ENCODE measurements at places on chromosomes 13 and 19. TPM values are rescaled to one million over a fixed set of nuclear protein-coding genes. Genes with fewer than 3 reads are reported as not detected.

Gene DLL3
- 2.2 TPM for total RNA-seq

Gene ZNF563
- 0.29 TPM for total RNA-seq

Gene POGLUT2
- 14.9 TPM for total RNA-seq

Gene CBLC
- total RNA-seq: not detected

Gene ADGRE3
- not detected for total RNA-seq

Gene ACER1
- total RNA-seq: not detected

Gene CACNA1A
- total RNA-seq: 0.08 TPM

Gene ZNF888
- total RNA-seq: 7.6 TPM

Gene OSCAR
- 2.2 TPM for total RNA-seq

Gene ZNF723
- total RNA-seq: 0.14 TPM

Gene STARD13
- total RNA-seq: 1.8 TPM

Gene SGTA
- total RNA-seq: 53.4 TPM

Gene C19orf38
- not detected for total RNA-seq

Gene ZFR2
- not detected for total RNA-seq

Gene FLT3LG
- total RNA-seq: 2.6 TPM

Gene PCDH9
- total RNA-seq: 5.6 TPM

- DNase-seq: peak; percentile 10
Observed at GRCh38 chr13:67390462-67391086, 160.4 kb upstream of the PCDH9 start.

DNA sequence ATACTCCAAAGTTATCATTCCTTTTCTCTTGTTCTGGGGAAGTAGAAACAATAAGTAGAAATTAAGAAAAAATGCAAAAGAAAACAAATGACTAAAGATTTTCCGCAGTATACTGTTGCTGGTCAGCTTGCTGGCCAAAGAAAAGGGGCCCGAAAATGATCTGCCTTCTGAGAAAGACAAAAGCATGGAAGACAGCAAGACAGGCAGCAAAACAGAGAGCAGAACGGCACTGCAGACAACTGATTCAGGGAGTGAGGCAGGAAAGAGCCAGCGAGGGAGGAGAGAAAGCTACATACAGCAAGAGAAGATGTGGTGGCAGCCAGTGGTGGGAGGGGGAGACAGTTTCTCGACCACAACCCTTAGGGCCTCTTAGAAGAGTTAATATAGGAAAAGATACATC is 5.3 kb upstream of the DOCK9 start:
- DNase-seq: no peak

- DNase-seq: no peak
Observed at GRCh38 chr19:51297406-51297805, 14.0 kb upstream of the IGLON5 start.

GRCh38 chr19:34500656-34501120 is 19.1 kb downstream of the WTIP start:
- no peak for DNase-seq

GRCh38 chr13:76363682-76364289 is 522.4 kb downstream of the KCTD12 start:
- no peak for DNase-seq

- no peak for DNase-seq
Observed at GRCh38 chr13:109668433-109669233, 117.8 kb downstream of the IRS2 start.

- DNase-seq: no peak
Observed at GRCh38 chr13:78121001-78121400, 202.4 kb upstream of the EDNRB start.

DNA sequence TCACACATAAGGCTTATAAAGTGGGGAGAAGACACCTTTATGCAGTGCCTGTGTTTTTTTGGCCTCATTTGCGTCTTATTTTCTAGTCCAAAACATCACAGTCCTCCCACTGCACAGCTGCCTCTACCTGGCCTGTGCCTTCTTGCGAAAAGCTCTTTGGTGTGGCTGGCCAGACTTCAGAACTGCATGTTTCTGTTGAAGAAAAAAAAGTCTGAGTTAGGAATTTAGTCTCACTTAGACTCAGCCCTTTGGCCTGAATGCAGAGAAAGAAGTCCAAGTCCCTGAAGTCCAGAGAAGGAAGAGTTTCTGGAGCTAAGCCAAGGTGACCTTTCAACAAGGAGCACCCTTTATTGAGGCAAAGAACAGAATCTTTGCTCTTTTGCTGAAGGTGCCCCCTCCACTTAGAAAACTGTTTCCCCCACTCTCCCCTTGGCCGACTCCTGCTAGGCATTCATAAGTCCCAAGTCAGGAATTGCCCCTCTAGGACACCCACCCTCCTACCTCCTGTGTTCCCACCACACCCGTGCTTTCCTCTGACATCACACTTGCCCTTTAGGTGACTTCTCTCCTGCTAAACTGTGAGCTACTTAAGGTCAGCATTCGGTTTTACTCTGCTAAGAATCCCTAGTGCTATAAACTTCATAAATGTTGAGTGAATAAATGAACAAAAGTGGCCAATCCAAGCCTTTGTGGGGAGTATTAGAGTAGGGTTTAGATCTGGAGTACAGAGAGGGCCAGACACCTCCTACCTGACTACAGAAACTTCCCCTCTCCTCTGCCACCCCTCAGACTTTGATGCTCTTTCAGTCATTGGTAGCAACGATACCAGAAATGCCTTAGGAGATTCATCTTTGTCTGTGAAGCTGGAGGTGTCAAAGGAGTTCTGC is 226.8 kb downstream of the LACC1 start:
- DNase-seq: no peak

GRCh38 chr19:50486823-50487515 is 10.3 kb upstream of the GARIN5A start:
- peak; percentile 58 for DNase-seq

DNA sequence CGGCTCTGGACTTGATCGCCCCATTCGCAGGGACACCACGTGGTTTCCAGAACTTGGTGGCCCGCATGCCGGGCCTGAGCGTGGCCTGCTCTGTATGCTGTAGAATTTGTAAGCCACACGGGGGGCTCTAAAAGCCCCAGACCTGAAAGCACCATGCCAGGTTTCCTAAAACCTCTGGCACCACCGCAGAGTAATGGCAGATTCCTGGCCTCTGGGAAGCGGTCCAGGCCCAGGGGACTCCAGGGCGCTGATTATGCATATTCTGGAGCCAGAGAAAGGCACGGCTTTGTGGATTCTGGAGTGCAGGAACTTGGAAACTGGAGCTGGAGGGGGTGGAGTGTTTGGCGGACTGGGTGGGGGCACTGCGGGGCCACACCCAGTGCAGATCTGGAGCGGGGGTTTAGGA is 3.7 kb downstream of the FTL start:
- no peak for DNase-seq

GRCh38 chr13:40508127-40508526 is 158.3 kb downstream of the FOXO1 start:
- DNase-seq: no peak

DNA sequence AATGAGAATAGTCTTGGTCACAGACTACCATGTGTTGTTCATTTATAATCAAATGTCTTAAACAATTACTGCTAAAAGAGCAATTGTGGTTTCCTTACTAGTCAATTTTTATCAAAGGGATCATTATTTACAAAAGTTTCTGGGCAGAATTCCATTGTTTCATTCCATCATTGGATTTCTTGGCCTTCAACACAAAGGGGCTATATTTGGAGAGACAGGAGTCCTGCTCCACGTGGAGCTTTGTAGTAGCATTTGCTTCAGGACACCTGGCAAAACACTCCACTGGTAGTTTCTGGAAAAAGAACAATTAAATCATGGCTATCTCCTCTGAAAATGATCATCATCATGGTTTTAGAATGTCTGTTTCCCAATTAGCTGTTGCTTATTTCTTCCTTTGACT is 22.3 kb upstream of the STARD13 start:
- DNase-seq: no peak

DNA sequence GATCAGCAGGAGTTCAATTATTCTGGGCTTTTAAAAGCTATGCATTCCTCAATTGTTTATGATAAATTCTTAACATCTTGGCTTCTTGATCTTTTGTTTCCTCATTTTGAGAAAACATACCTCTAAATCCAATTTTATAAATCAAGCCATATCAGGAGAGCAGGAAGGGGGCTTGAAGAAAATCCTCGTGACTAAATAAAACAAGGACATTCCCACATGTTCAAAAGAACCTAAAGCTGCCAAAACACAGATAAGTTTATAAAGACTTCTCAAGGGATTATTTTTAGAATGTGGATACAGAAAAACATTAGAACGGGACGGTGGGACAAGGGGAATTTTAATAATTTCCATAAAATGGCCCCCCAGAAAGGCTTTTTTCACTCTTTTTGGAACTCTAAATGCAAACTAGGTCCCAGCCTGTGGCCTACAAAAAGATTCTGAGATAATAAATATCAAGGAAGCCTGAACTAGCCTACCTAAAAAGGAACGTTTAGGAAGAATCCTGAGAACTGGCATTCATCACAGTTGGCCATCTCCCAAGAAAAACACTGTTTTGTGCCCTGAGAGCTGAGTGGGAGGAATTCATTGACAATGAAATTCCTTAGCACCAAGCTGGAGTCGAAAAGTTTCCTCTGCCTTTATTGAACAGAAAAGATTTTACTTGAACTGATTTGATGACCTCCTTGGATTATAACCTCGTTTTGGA is 30.1 kb downstream of the ZAR1L start:
- peak; percentile 57 for DNase-seq

DNA sequence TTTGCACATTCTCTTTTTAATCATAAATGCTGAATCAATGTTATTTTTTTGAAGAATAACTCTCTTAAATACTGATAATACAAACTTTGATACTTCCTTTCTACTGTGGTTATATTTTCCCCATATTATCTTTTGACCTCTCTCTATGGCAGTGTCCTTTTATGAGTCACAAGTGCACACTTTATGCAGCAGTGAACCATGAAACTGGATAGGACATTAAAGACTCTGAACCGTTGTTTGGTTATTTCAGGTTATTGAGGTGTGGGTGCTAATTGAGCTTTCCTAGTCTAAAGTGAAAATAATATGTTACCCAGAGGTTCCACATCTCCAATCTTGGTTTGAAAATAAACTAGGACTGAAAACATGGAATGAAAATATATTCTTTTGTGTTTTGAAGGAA is 71.4 kb downstream of the DGKH start:
- no peak for DNase-seq

DNA sequence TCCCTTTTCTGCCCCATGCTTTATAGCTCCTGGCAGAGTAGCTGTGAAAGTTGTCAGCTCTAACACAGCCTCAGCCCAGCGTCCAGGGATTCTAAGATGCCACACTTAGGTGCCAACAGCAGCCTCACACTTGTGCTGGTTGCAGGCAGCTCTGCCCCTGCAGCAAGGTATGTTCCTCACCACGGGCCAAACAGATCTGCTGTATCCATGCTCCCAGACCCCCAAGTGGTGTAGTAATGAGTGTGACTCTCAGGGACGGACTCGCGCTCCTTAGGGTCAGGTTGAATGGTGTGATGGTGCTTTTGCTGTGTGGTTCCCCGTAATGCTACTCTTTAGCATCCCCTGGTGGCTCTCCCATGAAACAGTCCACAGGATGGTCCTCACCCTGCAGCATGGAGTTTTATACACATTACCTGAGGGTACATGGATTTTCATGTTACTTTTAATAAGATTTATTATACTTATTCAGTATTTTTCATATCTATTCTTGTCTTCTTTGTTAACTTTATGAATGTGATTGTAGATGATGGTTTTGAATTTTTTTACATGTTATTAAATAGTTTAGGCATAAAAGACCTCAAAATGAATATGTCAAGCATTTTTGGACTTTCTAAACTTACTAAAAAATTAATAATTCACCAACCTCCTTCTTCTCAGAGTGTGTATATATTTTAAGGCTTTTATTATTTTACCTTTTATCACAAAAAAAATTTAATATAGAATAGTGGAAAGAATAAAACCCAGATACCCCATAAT is 232.5 kb downstream of the SLC7A1 start:
- DNase-seq: peak; percentile 51

DNA sequence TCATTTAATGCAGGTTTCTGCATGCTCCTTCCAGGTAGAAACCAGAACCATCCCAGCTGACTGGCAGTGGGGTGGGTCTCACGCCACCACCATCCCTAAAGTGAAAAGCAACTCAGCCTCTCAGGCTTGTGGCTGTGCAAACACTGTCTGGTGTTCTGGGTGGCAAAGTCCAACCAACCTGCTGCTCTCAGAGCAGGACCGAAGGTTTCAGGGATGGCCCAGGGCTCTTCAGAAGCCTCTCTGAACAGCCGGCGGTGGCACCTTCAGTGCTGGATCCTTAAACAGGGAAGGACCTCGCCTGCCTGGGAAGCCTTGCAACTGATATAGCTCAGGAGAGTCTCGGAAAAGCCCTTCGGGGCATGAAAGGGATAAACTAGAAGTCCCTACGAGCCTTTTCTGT is 100.8 kb downstream of the COL4A1 start:
- DNase-seq: no peak

- no peak for DNase-seq
Observed at GRCh38 chr13:21673789-21674489, 3.1 kb downstream of the FGF9 start.

- DNase-seq: no peak
Observed at GRCh38 chr19:14616407-14616806, 33.5 kb downstream of the CLEC17A start.

DNA sequence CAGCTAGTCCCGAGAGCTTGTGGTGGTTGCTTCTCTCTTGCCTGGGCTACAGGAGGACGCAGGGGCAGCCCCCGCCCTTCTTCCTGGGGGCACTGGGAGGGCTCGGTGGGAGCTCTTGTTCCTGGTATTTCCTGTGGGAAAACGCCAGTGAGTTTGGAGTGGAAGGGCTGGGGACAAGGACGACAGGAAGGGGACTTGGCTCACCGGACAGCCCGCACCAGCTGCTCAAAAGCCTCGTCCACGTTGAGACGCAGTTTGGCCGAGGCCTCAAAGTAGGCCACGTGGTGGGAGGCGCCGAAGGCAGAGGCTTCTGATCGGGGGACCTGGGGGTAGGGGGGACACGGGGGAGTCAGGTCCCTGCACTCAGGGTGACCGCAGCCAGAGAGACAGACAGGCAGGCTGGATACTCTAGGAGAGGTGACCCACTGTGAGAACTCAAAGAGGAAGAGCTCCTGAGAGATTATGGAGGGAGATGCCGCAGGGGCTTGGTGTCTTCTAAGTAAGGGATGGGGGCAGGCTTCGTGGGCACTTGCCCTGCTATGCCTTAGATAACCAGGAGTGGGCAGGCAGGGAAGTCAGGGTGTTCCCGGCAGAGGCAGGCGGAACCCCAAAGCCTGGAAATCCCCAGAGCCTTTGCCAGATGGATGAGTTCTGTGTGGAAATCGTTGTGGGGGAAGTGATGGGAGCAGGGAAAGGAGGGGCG is 4.3 kb downstream of the RRAS start:
- DNase-seq: no peak

Measured in H4 (cell line).